Testis (tissue), 5 donors: ENCODE measurements at places on chromosomes 7 and 10. TPM values are rescaled to one million over a fixed set of nuclear protein-coding genes. Genes with fewer than 3 reads are reported as not detected.

The MRLN gene
- polyA plus RNA-seq = 1.4 TPM

The TACR2 gene
- polyA plus RNA-seq = 0.91 TPM

The GAD2 gene
- polyA plus RNA-seq = 0.66 TPM

The CYP3A4 gene
- 0.34 TPM for polyA plus RNA-seq

The FOXP2 gene
- 3.8 TPM for polyA plus RNA-seq

The KCNIP2 gene
- polyA plus RNA-seq = 5.1 TPM

The PRF1 gene
- polyA plus RNA-seq = 2.2 TPM

The HOXA10 gene
- 1.6 TPM for polyA plus RNA-seq

The PAPSS2 gene
- 20.1 TPM for polyA plus RNA-seq
